Common myeloid progenitor, CD34-positive (primary cell): ENCODE measurements at places on chromosomes 12 and 14.

GRCh38 chr12:42705863-42706262 lies 116.3 kb upstream of the PRICKLE1 start:
- no peak for DNase-seq

DNA sequence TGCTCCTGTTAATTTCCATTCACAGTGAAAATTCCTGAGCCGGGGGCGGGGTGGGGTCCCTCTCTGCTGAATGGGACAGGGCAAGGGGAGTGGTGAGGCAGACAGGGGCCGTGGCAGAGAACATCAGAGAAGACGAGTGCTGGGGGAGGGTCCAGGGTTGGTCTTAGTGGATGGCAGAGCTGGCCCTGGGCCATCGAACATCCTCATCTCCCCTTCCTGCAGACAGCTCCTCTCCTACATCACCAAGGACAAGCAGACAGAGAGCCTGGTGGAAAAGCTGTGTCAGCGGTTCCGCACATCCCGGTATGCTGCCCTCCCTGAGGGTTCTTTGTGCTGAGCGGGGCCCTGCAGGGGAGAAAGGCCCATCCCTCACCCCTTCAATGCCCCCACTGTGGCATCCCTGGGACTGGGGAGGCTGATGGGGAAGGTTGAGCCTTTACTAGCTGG lies 5.0 kb upstream of the GAPDH start:
- DNase-seq, result no peak

DNA sequence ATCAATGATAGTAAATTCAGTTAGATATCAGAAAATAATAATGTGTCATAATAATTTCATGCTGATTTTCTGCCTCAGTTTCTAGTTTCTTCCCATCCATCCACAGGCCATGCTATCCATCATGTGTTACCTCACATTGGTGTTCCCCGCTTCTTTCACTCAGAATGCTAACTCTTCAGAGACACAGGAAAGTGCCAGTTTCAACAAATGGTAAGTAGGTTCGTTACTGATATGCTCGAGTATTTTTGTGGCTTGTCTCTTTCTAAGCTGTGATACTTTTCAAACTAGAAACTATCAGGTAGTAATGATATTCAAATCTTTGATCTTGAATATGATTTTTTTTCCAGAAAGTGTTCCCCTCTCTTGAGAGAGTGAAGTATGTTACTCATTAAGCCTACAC lies 1.5 kb downstream of the KLRB1 start:
- no peak for DNase-seq

GRCh38 chr12:127893895-127894609 lies 372.9 kb upstream of the TMEM132C start:
- peak; percentile 25 for DNase-seq

GRCh38 chr14:38775986-38776385 lies 327.0 kb downstream of the SEC23A start:
- DNase-seq, result no peak

DNA sequence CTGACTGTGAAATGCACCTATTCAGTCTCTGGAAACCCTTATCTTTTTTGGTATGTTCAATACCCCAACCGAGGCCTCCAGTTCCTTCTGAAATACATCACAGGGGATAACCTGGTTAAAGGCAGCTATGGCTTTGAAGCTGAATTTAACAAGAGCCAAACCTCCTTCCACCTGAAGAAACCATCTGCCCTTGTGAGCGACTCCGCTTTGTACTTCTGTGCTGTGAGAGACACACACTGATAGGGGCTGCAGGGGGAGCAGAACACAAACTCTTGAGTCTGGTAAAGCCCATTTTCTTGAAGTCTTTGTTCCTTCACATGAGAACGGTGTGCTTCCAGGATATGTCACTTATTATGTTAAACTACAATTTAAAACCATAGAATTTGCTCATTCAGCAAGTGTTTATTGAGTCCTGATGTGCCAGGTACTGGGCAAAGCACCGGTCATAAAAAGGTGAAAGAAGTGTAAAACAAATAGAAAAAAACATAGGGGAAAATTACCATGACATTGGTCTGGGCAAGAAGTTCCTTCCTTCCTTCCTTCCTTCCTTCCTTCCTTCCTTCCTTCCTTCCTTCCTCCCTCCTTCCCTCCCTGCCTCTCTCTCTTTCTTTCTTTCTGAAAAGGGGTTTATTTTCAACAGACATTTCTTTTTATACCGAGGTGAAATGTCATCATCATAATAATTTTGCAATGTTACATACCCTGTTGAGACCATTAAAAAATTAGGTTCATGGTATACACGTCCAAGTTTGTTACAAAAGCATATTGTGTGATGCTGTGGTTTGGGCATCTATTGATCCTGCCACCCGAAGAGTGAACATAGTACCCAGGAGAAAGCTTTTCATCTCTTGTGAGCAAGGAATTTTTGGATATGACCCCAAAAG lies 50.7 kb upstream of the OR4E1 start:
- DNase-seq, result no peak

- DNase-seq, result peak; percentile 13
Observed at GRCh38 chr14:22002860-22003284, 329.3 kb upstream of the OR4E1 start.

GRCh38 chr14:81392976-81393643 lies 7.0 kb downstream of the STON2 start:
- DNase-seq, result no peak

- DNase-seq, result no peak
Observed at GRCh38 chr14:50718949-50719348, 50.8 kb upstream of the SAV1 start.

DNA sequence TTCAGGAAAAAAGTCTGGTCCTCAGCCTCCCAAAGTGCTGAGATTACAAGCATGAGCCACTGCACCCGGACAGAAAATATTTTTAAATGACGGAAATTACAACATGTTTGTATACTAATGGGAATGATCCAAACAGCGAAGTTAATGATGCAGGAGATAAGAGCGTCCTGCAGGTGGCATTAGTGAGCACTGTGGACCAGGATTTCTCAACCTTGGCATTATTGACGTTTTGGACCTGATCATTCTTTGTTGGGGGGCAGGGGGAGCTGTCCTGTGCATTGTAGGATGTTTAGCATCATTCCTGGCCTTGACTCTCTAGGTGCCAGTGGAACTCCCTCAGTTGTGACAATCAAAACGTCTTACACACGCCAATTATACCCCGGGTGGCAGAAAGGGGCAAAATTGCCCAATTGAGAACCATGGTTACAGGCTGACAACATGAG lies 34.1 kb downstream of the SCFD1 start:
- DNase-seq, result peak; percentile 42

DNA sequence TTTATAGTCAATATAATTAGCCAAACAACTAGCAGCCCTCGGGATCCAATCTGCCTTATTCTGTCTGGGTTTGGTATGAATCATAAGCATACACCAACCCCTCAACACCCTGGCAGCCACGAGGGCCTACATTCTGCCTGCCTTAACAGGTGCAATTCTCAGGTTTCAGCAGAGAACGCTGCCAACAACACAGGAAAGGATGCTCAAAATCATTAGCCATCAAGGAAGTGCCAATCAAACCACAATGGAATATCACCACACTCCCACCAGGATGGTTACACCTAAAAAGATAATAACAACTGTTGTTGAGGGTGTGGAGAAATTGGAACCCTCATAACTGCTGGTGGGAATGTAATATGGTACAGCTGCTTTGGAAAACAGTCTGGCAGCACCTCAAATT lies 122.8 kb downstream of the TTC7B start:
- no peak for DNase-seq

GRCh38 chr14:86858591-86858990 lies 1134.4 kb downstream of the GALC start:
- no peak for DNase-seq

GRCh38 chr12:71438670-71439361 lies 782 bp upstream of the LGR5 start:
- DNase-seq, result peak; percentile 72

- no peak for DNase-seq
Observed at GRCh38 chr12:13293096-13293495, 96.6 kb downstream of the EMP1 start.

GRCh38 chr12:4719821-4720636 lies at the start of gene GALNT8:
GALNT8 (plus strand) TSS chr12:4720400; CDS start chr12:4720678, 278 bp downstream.
- no peak for DNase-seq

- DNase-seq, result peak; percentile 48
Observed at GRCh38 chr12:127280393-127281275, 986.3 kb upstream of the TMEM132C start.

- DNase-seq, result peak; percentile 78
Observed at GRCh38 chr12:8906266-8907180, 7.8 kb upstream of the PHC1 start.

GRCh38 chr14:91912035-91912434 lies 35.5 kb downstream of the FBLN5 start:
- DNase-seq, result no peak

GRCh38 chr14:87059060-87059839 lies 933.7 kb downstream of the GALC start:
- no peak for DNase-seq

- no peak for DNase-seq
Observed at GRCh38 chr12:22538311-22538710, 6.0 kb downstream of the C2CD5 start.

GRCh38 chr12:130793554-130793849 lies 45.5 kb downstream of the STX2 start:
- DNase-seq, result no peak

DNA sequence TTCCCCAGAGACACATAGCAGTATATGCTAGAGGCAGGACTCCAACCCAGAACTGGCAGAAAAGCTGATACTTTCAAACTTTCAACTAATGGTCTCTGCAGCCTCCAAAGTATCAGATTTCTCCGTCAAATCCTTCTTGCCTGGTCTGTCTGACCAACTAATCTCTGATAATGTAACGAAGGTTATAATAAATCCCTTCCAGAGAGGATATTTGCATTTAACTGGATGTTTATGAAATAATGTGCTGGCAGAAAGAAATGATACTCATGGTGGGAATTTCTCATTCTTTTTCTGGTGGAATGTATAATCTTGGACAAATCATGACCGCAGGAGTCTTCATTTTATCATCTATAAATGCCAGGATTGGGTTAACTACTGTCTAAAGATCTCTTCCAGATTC lies 860.3 kb downstream of the DIO2 start:
- DNase-seq, result no peak

- DNase-seq, result peak; percentile 21
Observed at GRCh38 chr12:130661486-130662255, 54.4 kb downstream of the RIMBP2 start.

GRCh38 chr12:130969223-130969622 lies 15.5 kb downstream of the ADGRD1 start:
- no peak for DNase-seq

- no peak for DNase-seq
Observed at GRCh38 chr14:101018561-101019290, 115.2 kb upstream of the RTL1 start.

DNA sequence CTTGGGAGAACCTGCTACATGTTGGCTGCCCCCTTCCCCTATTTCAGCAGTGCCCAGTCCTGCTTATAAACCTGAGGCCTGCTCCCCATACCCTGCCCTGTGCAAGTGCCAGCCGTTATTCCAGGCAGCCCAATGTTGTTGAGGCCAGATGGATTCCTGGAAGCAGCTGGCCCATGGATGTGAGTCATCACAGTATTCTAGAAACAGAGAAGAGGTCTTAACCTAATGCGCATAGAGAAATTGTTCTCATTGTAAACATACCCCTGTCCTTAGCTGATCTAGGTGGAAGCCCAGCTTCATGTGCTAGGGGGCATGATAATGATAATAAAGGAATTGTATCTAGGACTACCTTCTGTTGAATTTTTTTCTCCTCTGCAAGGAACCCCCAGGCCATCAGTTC lies 69.7 kb downstream of the TSPAN11 start:
- DNase-seq, result no peak

DNA sequence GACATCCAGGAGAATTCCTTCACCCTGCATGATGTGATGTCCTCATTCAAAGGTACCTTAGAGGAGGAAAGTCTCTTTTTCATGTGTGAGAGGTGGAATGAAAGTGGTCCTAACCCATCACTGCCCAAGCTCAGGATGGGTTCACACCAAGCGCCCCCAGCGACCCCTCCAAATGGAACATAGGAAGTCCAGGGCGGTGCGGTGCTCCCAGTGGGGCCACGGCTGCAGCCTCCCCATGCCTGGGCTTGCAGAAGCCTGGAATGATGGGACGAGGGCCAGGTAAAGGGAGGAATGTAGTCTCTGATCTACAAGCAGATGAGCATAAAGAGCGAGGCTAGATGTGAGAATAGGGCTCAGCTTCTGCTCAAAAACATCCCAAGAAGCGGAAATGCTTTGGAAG lies 196.3 kb downstream of the TTC7B start:
- no peak for DNase-seq

GRCh38 chr14:84250893-84251292 lies 1279.1 kb upstream of the FLRT2 start:
- no peak for DNase-seq

- peak; percentile 24 for DNase-seq
Observed at GRCh38 chr12:121709478-121709961, 3.0 kb upstream of the TMEM120B start.

DNA sequence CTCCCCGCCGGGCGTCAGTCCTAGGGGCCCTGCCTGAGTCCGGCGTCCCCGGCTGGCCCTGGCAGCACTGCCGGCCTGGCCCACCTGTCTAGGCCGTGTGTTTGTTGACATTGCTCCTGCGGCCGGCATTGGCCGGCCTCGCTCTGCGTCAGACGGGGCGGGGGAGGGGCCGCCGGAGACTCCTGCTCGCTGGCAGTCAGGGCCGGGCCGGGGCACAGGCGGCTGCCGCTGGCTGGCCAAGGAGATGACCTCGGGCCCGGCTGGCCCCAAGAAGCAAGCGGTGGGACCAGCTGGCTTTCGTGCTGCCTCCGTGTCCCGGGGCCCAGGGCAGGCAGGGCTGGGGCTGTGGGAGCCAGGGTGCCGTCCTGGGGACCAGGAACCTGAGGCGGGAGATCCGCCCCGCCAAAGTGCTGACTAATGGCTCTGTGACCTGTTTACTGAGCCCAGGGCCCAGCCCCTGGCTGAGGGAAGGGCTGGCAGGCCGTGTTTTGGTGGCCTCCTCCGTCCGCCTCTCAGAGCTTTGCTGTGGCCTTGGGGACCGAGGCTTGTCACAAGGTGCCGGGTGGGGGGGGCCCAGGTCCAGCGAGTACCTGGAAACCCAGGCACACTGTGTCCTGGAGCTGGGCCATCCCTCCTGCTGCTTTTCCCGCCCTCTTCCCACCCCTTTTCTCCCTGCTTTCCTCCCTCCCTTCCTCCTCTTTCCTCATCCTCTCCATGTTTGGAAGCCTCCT lies 1.8 kb downstream of the ULK1 start:
- peak; percentile 74 for DNase-seq

GRCh38 chr12:81461163-81461562 lies 298.0 kb downstream of the PPFIA2 start:
- no peak for DNase-seq
